ENCODE measurements at places on chromosomes 12 and 14. TPM values are rescaled to one million over a fixed set of nuclear protein-coding genes. Genes with fewer than 3 reads are reported as not detected.
A peak's percentile ranks its signal among the peaks of the same experiment; 100 is the strongest.

Gene CISTR
- not detected for total RNA-seq

GRCh38 chr12:58459191-58459590 is 461.1 kb downstream of the LRIG3 start:
- DNase-seq, result no peak

DNA sequence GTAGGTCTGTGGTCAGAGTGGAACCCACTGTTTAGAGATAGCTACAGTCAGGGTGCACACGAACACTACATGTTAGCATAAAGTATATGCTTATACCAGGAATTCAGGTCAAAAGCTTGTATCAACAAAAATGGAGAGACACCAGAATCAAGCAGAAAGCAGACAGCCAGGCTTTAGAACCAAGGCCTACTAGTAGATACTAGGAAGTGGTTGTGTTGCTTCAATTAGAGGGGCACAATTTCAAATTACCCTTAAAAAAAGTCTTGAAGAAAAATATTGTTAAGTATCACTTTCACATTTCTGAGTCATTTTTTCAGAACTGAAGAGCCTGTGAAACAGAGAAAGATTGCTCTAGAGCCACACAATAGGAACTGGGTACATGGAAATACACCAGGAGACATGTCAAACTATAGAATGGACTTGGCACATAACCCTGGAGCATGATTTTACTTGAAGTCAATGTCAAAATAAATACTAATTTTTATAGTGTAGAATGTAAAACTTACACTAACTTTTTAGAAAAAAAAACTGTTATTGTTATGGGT is 41.6 kb downstream of the LRRC9 start:
- DNase-seq, result no peak

Gene DDN
- total RNA-seq, result 0.12 TPM

DNA sequence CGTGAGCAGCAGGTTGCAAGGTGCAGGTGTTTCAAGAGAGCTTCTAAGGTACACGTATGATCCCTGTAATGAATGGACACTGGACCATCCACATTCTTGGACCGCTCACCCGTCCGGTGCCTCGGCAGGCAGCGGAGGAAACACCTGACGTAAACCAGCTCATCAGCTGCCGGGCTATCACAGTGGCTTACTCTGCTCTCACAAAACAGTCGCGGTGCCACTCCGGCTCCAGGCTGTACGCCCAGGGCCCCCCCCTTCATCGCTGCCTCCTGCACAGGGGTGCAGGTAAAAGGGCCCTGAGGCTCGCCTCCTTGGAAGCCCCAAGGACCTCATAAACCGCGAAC is 436 bp downstream of the VPS33A start:
- DNase-seq, result peak; percentile 28

Gene NINJ2
- total RNA-seq, result not detected

DNA sequence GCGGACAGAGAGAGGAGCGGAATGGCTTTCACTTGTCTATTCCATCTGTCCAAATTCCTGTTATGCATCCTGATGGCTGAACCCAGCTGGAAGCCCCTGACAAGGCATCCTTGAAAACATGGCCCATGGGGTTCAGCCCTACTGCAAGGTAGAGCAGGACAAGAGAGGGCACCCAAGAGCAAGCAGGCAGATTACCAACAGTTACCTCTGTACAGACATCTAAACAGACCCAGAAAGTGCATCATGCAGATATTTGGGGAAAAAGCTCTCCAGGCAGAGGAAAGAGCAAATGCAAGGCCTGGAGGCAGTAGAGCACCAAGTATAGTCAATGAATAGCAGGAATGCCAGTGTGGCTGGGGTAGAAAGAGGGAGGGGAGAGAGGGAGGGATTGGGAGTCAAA is 407.5 kb downstream of the PCNX1 start:
- DNase-seq, result no peak

GRCh38 chr12:28604240-28604639 is 414.0 kb downstream of the CCDC91 start:
- DNase-seq, result no peak

Gene GALNT8
- not detected for total RNA-seq

DNA sequence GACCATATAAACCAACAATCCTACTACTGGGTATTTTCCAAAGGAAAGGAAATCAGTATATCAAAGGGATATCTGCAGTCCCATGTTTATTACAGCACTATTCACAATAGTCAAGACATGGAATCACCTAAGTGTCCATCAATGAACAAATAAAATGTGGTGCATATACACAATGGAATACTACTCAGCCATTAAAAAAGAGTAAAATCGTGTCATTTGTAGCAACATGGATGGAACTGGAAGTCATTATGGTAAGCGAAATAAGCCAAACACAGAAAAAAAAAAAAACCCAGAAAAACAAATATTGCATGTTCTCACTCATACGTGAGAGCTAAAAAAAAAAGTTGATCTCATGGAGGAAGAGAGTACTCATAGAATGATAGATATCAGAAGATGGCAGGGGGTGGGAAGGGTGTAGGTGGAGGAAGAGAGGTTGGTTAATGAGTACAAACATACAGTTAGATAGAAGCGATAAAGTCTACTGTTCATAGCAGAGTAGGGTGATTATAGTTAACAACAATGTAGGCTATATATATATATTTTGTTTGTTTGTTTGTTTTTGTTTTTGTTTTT is 49.3 kb downstream of the BCAT1 start:
- no peak for DNase-seq

- peak; percentile 52 for DNase-seq
Measured at GRCh38 chr14:31944256-31945073, 132.6 kb upstream of the ARHGAP5 start.

GRCh38 chr14:101948666-101949216 is 15.6 kb upstream of the DYNC1H1 start:
- DNase-seq, result no peak

Gene LRRIQ1
- 2.1 TPM for total RNA-seq

DNA sequence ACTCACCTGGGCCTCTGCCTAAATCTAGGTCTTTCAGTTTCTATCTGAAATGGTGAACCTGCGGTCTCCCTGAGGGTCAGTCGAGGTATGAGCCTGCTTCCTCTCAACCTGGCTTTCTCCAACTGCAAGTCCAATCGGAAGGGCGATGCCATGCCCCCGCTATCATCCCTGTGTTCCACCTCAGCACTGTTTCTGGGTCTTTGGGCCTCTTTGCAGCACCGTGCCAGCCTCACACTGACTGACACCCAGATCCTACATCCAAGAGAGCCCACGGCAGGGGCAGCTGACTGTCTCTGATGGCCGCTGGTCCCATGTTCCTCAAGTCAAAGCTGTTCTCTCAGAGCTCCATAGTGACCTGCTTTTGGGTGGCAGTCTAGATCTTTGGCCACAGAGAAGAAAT is 120.7 kb downstream of the PAPOLA start:
- no peak for DNase-seq

GRCh38 chr12:68793975-68794652 is 13.9 kb upstream of the MDM2 start:
- DNase-seq, result no peak

GRCh38 chr12:111764120-111764821 is 2.5 kb upstream of the ALDH2 start:
- DNase-seq, result no peak

DNA sequence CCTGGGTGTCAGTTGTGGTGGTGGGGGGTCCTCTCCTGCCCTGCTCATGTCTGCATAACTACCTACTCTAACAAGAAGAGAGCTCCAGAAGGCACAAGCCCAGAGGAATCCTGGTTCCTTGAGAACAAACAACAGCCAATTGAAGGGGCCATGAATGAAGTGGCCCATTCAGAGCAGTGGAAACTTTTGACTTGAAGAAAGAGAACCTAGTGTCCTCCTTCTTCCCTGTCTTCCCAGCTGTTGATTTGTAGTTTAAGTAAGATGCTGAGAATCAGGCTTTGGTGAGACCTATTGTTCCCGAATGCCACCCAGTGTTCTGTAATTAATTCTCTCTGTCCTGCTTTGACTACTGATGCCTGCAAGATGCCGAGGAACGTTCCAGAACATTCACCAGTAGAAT is 79.2 kb downstream of the C14orf132 start:
- no peak for DNase-seq

GRCh38 chr14:64298773-64299172 is 4.6 kb upstream of the ESR2 start:
- no peak for DNase-seq

GRCh38 chr14:34966413-34966812 is 16.4 kb upstream of the SRP54 start:
- DNase-seq, result no peak
